ENCODE measurements at places on chromosomes 1 and 21. TPM values are rescaled to one million over a fixed set of nuclear protein-coding genes. Genes with fewer than 3 reads are reported as not detected.

The S100A7 gene
- not detected for total RNA-seq

The GPBP1L1 gene
- total RNA-seq, result 84.3 TPM

The OR2T2 gene
- not detected for total RNA-seq

The TEDDM1 gene
- total RNA-seq, result not detected

The PEAR1 gene
- 5.6 TPM for total RNA-seq

The SDF4 gene
- 75.6 TPM for total RNA-seq

The PLA2G2F gene
- total RNA-seq, result not detected

The DBT gene
- total RNA-seq, result 9.8 TPM

The RNU1-3 gene
- total RNA-seq, result 687 TPM

The ACKR1 gene
- total RNA-seq, result 4.9 TPM

The TMEM82 gene
- not detected for total RNA-seq

The ILF2 gene
- 35.8 TPM for total RNA-seq

The C1orf94 gene
- total RNA-seq, result not detected

The RGSL1 gene
- not detected for total RNA-seq

The CYP4Z1 gene
- total RNA-seq, result not detected

The LMX1A gene
- not detected for total RNA-seq

The OR6Y1 gene
- not detected for total RNA-seq

The PRKCZ gene
- total RNA-seq, result 14.0 TPM

The PTCH2 gene
- total RNA-seq, result 0.40 TPM

The RNF186 gene
- 22.9 TPM for total RNA-seq

The MLLT11 gene
- total RNA-seq, result 0.28 TPM

The C1orf87 gene
- total RNA-seq, result not detected

The SIM2 gene
- not detected for total RNA-seq

The PLXNA2 gene
- total RNA-seq, result 63.9 TPM

The KCNE2 gene
- not detected for total RNA-seq

The OR2L8 gene
- total RNA-seq, result not detected

The KCNQ4 gene
- 0.66 TPM for total RNA-seq

The FAM163A gene
- total RNA-seq, result 0.06 TPM

The IGSF21 gene
- 0.28 TPM for total RNA-seq

The SLAMF9 gene
- not detected for total RNA-seq

The RPTN gene
- total RNA-seq, result not detected

The EVA1C gene
- 13.4 TPM for total RNA-seq

The KANK4 gene
- 9.1 TPM for total RNA-seq

The OSCP1 gene
- 4.7 TPM for total RNA-seq

The RAB42 gene
- total RNA-seq, result 0.19 TPM

The CLEC20A gene
- not detected for total RNA-seq

The FOXD2 gene
- 0.12 TPM for total RNA-seq

The SEC16B gene
- 3.8 TPM for total RNA-seq

The GABRD gene
- total RNA-seq, result 0.61 TPM

The ICOSLG gene
- total RNA-seq, result 2.7 TPM

The CFAP107 gene
- not detected for total RNA-seq

The RPE65 gene
- total RNA-seq, result not detected

The FCN3 gene
- total RNA-seq, result 2.0 TPM

The STYXL2 gene
- 0.12 TPM for total RNA-seq

The TSPEAR gene
- total RNA-seq, result 0.31 TPM

The OPRD1 gene
- 0.43 TPM for total RNA-seq

The TDRD5 gene
- 0.42 TPM for total RNA-seq

The PAX7 gene
- total RNA-seq, result not detected

The LRRC8C gene
- 2.3 TPM for total RNA-seq

The HSD3B1 gene
- total RNA-seq, result not detected

The RAB25 gene
- 39.0 TPM for total RNA-seq

The RBP7 gene
- 2.7 TPM for total RNA-seq

The NBPF1 gene
- total RNA-seq, result 14.8 TPM

The BSND gene
- not detected for total RNA-seq

The PTGER3 gene
- 6.4 TPM for total RNA-seq

The AMY1A gene
- total RNA-seq, result 1.7 TPM

The LCE3E gene
- total RNA-seq, result not detected

The FMO5 gene
- total RNA-seq, result 14.2 TPM

Measured in pancreas (tissue), 10 donors.